Calu3 (cell line): ENCODE measurements at places on chromosomes 5 and 9. TPM values are rescaled to one million over a fixed set of nuclear protein-coding genes. Genes with fewer than 3 reads are reported as not detected.

DNA sequence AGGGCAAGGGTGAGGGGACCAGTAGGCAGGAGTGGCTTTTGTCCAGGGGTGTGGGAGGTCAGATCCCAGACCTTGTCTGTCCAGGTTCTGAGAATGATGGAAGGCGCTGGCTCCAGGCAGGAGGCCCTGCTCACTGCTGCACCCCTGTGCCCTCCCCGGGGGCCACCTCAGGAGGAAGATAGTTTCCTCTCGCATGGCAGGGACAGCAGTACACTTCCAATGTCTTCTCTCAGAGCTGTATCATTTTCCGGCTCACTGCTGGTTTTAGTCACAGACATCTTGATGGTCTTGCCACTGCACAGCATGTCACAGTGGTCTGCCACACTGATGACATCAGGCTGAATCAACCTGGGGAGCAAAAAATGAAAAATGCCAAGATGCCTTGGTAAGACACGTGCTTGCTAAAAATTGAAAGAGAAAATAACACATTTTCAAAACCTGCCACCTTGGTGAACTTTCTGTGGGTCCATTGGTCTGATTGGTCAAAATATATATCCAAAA is 3.3 kb upstream of the SLC6A3 start:
- no peak for DNase-seq

DNA sequence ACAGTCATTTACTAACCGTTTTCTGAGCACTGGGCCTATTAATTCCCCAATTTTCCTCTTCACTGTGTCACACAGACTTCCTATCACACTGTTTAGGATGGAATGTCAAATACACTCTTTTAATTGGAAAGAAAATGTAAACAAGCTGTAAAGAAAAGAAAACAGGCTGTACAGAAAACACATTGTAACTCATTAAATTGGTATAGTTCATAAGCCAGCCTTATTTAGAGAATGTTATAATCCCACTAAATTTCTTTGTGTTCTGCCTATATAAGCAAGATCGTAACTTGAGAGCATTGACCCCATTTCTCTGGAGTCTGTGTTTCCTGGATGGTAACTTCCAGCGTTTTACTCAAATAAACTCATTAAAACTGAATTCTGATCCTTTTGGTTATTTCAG is 46.5 kb downstream of the TARS1 start:
- no peak for DNase-seq

DNA sequence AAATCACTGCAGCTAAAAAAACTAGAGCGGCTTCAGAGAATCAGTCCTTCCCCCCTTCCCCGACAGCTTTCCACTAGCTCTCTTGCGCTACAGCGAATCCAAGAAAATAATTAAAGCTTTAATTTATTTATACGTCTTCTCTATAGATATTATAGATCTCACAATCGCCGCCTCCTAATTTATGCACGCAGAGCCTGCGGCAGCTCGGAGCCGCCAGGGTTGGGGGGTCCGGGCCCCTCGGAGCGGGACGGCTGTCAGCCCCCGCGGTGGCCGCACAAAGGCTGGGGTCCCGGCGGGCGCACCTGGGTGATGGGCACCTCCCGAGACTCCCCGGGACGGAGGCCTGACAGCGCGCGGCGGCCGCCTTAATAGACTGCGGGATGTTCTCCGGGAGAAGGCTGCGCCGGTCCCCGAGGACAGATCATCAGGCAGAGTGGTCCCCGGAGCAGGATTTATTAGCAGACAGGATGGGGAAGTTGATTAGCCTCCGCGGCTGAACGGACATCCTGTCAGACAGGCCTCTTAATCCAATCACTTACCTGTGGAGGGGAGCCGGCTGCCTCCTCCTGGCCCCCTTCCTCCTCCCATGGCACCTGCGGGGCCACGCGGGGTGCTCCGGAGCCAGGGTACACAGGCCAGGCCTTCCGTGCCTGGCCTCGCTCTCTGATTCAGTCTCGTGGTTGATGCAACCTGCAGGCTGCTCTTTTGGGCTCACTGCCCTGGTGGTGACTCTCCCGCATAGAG is 166.8 kb downstream of the MELK start:
- no peak for DNase-seq

- no peak for DNase-seq
These were observed 64.3 kb upstream of the NAA35 start for GRCh38 chr9:85876628-85877027.

GRCh38 chr5:120413686-120414085 is 50.4 kb upstream of the PRR16 start:
- DNase-seq = no peak

GRCh38 chr9:115764645-115765044 is 388.9 kb upstream of the PAPPA start:
- DNase-seq = no peak

TMEM141 gene
- total RNA-seq = 64.1 and 75.8 TPM in 2 replicates

WHRN gene
- total RNA-seq = 3.6 and 4.9 TPM in 2 replicates

GLIPR2 gene
- total RNA-seq = 0.19 and 0.24 TPM in 2 replicates

POLR3G gene
- 15.0 and 16.6 TPM in 2 replicates for total RNA-seq

ZBTB5 gene
- total RNA-seq = 4.7 and 5.3 TPM in 2 replicates

WDR31 gene
- 3.1 and 4.0 TPM in 2 replicates for total RNA-seq

BHMT gene
- not detected in 2 replicates for total RNA-seq

PTRH1 gene
- 14.3 and 15.1 TPM in 2 replicates for total RNA-seq
